ENCODE measurements at places on chromosomes 7 and 10. TPM values are rescaled to one million over a fixed set of nuclear protein-coding genes. Genes with fewer than 3 reads are reported as not detected.

GRCh38 chr7:134153493-134154136 is 26.5 kb downstream of the LRGUK start:
- no peak for DNase-seq
- H3K4me3 ChIP-seq = no peak overlapping the region
- no peaks in the 10 kb centered on the region for H3K36me3 ChIP-seq
- no peak overlapping the region for H3K27ac ChIP-seq
- no peaks in the 10 kb centered on the region for H3K27me3 ChIP-seq
- no peaks in the 10 kb centered on the region for H3K4me1 ChIP-seq

DNA sequence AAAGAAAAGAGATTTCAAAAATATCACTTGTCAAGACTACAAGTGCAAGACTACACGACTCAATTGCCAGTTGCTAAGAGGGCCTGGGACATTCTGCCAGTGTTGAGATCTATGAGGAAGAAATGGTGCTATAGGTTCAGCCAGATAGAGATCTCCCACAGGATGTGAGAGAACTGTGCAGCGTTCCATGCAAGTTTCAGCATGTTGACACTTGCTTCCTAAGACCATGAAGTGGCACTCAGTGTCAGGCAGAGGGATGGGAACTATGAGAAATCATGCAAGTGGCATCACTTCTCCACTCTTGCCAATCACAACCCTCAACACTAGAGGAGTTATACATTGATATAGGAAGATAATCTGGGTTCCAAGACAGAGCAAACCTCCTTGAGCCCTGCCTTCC is 210.3 kb downstream of the CHRM2 start:
- H3K36me3 ChIP-seq = peaks cover 1% of the 10 kb centered on the region
- no peak overlapping the region for H3K4me3 ChIP-seq
- H3K27ac ChIP-seq = no peak overlapping the region
- no peaks in the 10 kb centered on the region for H3K4me1 ChIP-seq
- no peak for DNase-seq

GRCh38 chr10:70685455-70685911 is 13.2 kb downstream of the ADAMTS14 start:
- H3K36me3 ChIP-seq = no peaks in the 10 kb centered on the region
- H3K27ac ChIP-seq = no peak overlapping the region
- peaks cover 11% of the 10 kb centered on the region for H3K4me1 ChIP-seq
- no peak overlapping the region for H3K4me3 ChIP-seq
- H3K27me3 ChIP-seq = no peaks in the 10 kb centered on the region

GRCh38 chr7:1150400-1151002 is 9.5 kb downstream of the ZFAND2A start:
- H3K4me1 ChIP-seq = no peaks in the 10 kb centered on the region
- no peaks in the 10 kb centered on the region for H3K27me3 ChIP-seq
- peaks cover 11% of the 10 kb centered on the region for H3K36me3 ChIP-seq

DNA sequence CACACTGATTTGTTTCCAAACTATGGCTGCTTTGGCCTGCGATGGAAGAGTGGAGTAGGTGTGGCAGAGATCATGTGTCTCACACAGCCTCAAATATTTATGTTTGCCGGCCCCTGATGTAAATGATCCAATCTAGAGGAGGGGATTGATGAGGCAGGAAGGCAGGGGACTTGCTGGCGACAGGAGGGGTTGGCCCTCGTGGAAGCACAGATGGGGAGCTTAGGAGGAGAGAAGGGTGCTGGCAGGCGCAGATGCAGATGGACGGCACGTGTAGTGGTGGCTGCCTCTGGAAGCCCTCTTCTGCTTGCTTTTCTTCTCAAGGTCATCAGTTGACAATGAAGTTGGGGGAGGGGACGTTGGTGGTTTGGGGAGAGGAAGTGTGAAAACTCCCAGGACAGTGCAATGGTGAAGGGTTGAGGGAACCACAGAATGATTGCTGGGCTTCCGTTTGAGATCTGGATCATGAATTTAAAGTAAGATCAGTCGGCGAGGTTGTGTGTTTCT is 15.4 kb downstream of the COL13A1 start:
- H3K27ac ChIP-seq = no peak overlapping the region
- H3K4me1 ChIP-seq = peaks cover 9% of the 10 kb centered on the region
- DNase-seq = no peak
- H3K4me3 ChIP-seq = no peak overlapping the region
- peaks cover 12% of the 10 kb centered on the region for H3K27me3 ChIP-seq

DNA sequence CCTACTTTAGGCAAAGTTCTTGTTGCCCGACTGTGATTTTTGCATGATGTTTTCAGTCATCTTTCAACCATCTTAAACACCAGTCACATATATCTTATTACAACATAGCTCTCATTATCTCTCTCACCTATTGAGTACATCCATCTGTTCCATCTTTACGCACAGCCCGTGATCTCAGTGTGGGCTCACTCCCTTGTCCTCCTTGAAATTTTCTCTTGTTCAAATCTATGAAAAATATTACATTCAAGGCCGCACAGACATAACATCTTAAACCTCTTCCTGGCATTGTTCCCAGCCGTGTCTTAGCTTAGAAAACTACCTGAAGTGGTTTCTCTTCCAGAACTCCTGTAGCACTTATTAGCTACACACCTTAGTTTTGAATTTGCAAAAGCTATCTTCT is 32.6 kb downstream of the NET1 start:
- no peak overlapping the region for H3K27ac ChIP-seq
- no peak for DNase-seq
- H3K36me3 ChIP-seq = peaks cover 13% of the 10 kb centered on the region
- H3K27me3 ChIP-seq = peaks cover 4% of the 10 kb centered on the region
- H3K4me3 ChIP-seq = no peak overlapping the region

DNA sequence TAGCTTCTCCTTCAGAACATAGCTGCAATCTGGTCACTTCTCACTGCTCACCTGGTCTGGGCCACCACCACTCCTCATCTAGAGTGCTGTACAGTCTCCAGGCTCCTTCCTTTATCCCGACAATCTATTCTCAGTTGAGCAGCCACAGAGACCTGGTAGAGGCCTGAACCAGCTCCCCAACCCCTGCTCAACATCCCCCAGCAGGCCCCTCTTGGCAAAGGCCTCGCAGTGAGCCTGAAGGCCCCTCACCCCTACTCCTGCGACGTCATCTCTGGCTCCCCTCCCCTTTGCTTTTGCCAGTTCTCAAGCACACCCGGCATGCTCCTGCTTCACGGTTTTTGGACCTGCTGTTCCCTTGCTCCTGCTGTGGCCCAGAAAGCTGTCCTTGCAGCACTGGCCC is 113.9 kb downstream of the ARHGAP22 start:
- H3K36me3 ChIP-seq = no peaks in the 10 kb centered on the region
- peaks cover 18% of the 10 kb centered on the region for H3K27me3 ChIP-seq
- no peak overlapping the region for H3K4me3 ChIP-seq
- no peak overlapping the region for H3K27ac ChIP-seq
- peaks cover 15% of the 10 kb centered on the region for H3K4me1 ChIP-seq

GRCh38 chr7:132436121-132436520 is 140.1 kb downstream of the PLXNA4 start:
- no peak overlapping the region for H3K27ac ChIP-seq
- H3K4me3 ChIP-seq = no peak overlapping the region
- peaks cover 11% of the 10 kb centered on the region for H3K36me3 ChIP-seq
- no peak for DNase-seq
- peaks cover 79% of the 10 kb centered on the region for H3K4me1 ChIP-seq

GRCh38 chr10:109882251-109883057 is 40.9 kb downstream of the XPNPEP1 start:
- no peak for DNase-seq
- H3K4me3 ChIP-seq = no peak overlapping the region
- peaks cover 47% of the 10 kb centered on the region for H3K36me3 ChIP-seq
- no peaks in the 10 kb centered on the region for H3K27me3 ChIP-seq
- H3K27ac ChIP-seq = peak overlapping the region; percentile 46

- peak overlapping the region; percentile 29 for H3K27ac ChIP-seq
- DNase-seq = peak; percentile 75
- no peaks in the 10 kb centered on the region for H3K27me3 ChIP-seq
Measured at GRCh38 chr7:100563809-100564400, 9.8 kb downstream of the SAP25 start.

DNA sequence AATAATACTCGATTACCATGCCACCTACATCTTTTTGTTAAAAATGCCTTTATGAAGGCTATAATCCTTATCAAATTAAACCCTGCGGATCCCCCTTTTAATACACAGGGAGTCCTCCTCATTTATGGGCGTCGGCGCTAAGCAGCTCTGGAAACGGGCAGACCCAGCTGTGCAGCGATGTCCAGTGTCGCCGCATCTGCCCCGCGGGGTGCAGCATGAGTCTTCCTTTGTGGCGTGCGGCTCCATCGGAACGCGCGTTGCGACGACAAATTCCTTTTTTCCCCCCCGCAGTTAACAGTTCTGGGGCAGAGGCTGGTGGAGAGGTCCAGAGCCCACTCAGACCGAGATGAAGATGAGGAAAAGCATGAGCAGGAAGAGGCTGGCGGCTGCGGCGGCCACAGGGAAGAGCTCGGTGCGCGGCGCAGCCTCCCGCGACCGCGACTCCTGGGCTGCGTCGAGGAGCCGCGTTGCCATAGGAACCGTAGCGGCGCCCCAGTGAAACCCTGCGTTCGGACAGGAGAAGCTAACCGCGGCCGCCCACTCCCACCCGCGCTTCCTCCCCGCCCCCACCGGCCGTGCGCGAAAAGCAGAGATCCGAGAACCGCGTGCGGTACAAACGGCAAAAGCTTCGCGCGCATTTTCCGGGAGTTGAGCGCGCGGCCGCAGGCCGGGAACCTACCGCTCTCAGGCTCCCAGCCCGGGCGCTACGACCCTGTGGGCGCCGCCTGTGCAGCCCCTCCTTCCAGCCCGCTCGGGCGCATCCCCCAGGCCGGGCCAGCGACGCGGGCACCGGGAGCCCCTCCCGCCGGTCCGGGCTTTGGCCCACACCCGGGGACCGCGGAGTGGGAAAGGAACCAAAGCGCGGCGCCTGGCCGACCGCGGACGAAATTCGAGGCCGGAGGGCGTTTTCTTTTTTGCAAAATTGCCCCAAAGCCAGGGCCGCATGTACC is 130.6 kb downstream of the SPAG6 start:
- peaks cover 67% of the 10 kb centered on the region for H3K27me3 ChIP-seq
- peaks cover 5% of the 10 kb centered on the region for H3K4me1 ChIP-seq
- no peaks in the 10 kb centered on the region for H3K36me3 ChIP-seq
- peak overlapping the region; percentile 65 for H3K27ac ChIP-seq
- DNase-seq = peak; percentile 29

DNA sequence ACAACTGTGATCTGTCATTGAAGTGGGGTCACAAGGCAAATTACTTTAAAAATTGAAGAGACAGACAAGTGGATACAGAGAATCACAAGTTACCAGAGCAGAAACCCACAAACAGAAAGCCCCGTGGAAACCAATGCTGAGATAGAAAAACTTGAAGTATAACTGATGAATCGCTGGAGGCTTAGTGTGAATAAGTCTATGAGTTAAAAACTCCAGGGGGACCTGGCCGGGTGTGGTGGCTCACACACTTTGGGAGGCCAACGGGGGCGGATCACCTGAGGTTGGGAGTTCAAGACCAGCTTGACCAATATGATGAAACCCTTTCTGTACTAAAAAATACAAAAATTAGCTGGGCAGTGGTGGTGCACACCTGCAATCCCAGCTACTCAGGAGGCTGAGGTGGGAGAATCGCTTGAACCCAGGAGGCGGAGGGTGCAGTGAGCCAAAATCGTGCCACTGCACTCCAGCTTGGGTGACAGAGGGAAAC is 69.7 kb upstream of the ZNRF2 start:
- no peaks in the 10 kb centered on the region for H3K4me1 ChIP-seq
- no peak overlapping the region for H3K27ac ChIP-seq
- H3K27me3 ChIP-seq = peaks cover 3% of the 10 kb centered on the region
- DNase-seq = no peak
- H3K4me3 ChIP-seq = no peak overlapping the region
- no peaks in the 10 kb centered on the region for H3K36me3 ChIP-seq

DNA sequence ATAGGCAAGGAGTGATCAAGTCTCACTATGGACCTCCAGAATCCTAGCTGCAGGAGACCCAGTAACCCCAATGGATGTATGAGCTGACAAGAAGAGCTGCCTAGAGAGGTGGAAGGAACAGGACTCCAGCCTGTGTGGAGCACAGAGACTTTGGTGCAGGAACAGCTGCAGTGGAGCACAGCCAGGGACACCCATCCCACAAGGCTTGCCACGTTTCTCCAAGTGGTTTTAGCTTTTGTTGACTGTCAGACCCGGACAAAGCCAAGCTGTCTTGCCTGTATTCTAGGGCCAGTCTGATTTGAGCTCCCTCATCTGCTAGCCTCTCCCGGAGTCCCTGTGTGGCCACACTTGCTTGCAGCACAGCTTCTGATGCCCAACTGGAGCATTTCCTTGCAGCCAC is 224.7 kb downstream of the CHRM2 start:
- H3K27me3 ChIP-seq = no peaks in the 10 kb centered on the region
- no peak overlapping the region for H3K4me3 ChIP-seq
- H3K4me1 ChIP-seq = no peaks in the 10 kb centered on the region

DNA sequence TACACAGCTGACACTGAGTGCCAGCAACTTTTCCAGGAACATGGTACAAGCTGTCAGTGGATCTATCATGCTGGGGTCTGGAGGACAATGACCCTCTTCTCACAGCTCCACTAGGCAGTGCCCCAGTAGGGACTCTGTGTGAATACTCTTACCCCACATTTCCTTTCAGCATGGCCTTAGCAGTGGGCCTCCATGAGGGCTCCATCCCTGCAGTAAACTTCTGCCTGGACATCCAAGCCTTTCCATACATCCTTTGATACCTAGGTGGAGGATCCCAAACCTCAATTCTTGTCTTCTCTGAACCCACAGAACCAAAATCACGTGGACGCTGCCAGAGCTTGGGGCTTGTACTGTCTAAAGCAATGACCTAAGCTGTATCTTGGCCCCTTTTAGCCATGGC is 116.8 kb downstream of the IQUB start:
- no peaks in the 10 kb centered on the region for H3K4me1 ChIP-seq
- H3K27me3 ChIP-seq = no peaks in the 10 kb centered on the region
- H3K36me3 ChIP-seq = no peaks in the 10 kb centered on the region
- no peak overlapping the region for H3K4me3 ChIP-seq
- no peak for DNase-seq

DNA sequence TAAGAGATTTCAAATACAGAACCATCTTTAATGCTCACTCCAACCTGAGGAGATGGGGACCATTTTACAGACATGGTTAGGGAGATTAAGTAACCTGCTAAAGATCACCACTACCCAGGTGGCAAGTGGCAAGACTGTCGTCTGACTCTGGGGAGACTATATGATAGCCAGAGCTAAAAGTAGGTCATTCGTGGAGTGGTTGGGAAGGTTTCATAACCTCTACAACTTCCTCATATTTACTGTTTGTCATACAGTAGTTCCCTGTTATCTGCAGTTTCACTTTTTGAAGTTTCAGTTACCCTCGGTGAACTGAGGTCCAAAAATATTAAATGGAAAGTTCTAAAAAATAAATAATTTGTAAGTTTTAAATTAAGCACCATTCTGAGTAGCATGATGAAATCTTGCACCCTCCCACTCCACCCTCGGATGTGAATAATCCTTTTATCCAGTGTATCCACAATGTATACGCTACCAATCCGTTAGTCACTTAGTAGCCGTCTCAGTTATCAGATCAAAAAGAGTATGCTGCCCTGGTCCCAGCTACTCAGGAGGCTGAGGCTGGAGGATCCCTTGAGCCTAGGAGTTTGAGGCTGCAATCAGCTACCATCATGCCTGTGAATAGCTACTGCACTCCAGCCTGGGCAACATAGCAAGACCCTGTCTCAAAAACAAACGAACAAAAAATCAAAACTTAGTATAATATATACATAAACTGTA is 14.9 kb upstream of the LGI1 start:
- no peaks in the 10 kb centered on the region for H3K4me1 ChIP-seq
- H3K36me3 ChIP-seq = no peaks in the 10 kb centered on the region
- peaks cover 19% of the 10 kb centered on the region for H3K27me3 ChIP-seq
- no peak overlapping the region for H3K4me3 ChIP-seq
- DNase-seq = no peak
- H3K27ac ChIP-seq = no peak overlapping the region

Gene VGF
- not detected for total RNA-seq

Gene TMEM176A
- not detected for total RNA-seq

Gene CDK13
- total RNA-seq = 31.0 TPM

Gene SYT15B
- total RNA-seq = 0.14 TPM

Gene WDR11
- 34.4 TPM for total RNA-seq

Gene SYCE1
- 1.6 TPM for total RNA-seq

Data from activated naive CD8-positive, alpha-beta T cell treated with anti-CD3 and anti-CD28 coated beads for 36 hours (primary cell).